ENCODE measurements at places on chromosomes 12 and 14.

DNA sequence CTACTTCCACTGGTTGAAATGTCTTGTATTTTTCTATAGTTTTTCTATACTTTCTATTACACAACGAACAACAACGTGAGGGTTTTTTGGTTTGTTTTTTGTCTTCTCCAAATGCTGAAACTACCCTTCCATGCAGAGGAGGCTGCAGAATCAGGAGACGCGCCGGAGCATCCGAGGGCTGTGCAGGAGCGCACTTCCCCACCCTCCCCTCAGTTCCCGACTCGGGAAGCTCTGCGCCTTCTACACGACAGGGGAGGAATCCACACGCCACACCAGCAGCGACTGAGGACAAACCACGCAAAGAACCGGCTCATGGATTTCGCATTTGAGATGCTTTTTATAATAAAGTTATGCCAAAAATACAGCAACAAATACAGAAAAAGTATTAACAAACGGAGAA, 30.9 kb downstream of the SLC15A4 start:
- DNase-seq = no peak

- DNase-seq = no peak
Measured at GRCh38 chr12:83183132-83183531, 496.4 kb downstream of the TMTC2 start.

- no peak for DNase-seq
Measured at GRCh38 chr14:104341532-104342434, 203.4 kb downstream of the KIF26A start.

- no peak for DNase-seq
Measured at GRCh38 chr14:68789821-68790643, 2.8 kb downstream of the ZFP36L1 start.

DNA sequence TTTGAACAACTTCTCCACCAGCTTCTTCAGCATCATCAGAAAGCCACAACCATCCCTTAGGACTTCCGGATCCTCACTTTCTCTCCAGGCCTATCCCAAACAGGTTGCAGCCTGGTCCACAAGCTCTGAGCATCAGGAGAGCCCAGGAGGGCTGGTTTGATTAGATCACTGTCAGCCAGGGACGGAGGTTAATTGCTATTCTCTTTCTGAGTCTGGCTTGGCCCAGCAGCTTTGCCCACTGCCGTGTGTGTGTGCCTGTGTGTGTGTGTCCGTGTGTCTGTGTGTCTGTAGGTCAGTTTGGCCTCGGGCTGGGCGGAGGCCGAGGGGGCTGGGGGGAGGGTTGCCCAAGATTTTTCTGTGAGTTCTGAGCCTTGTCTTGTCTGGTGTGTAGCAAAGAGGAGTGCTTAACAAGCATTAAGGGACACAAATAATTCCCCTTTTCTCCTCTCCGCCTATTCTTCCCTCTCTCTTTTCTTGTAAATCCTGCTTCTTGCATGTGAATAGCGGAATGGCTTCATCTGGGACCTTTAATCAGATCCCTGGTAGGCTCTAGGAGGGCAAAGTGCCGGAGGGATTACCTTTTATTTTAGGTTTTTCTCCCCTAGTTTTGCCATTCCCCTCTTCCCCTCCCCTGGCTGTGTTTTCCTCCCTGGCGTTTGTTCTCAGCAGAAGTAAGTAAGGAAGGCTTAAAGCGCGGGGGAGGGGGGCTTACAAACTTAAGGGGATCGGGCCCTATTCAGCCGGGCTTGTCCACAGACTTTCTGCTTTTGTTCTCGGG, 138.2 kb upstream of the LHX5 start:
- DNase-seq = no peak

- no peak for DNase-seq
Measured at GRCh38 chr12:19576506-19577280, 137.4 kb downstream of the AEBP2 start.
